ENCODE measurements at places on chromosomes 12 and 14.

DNA sequence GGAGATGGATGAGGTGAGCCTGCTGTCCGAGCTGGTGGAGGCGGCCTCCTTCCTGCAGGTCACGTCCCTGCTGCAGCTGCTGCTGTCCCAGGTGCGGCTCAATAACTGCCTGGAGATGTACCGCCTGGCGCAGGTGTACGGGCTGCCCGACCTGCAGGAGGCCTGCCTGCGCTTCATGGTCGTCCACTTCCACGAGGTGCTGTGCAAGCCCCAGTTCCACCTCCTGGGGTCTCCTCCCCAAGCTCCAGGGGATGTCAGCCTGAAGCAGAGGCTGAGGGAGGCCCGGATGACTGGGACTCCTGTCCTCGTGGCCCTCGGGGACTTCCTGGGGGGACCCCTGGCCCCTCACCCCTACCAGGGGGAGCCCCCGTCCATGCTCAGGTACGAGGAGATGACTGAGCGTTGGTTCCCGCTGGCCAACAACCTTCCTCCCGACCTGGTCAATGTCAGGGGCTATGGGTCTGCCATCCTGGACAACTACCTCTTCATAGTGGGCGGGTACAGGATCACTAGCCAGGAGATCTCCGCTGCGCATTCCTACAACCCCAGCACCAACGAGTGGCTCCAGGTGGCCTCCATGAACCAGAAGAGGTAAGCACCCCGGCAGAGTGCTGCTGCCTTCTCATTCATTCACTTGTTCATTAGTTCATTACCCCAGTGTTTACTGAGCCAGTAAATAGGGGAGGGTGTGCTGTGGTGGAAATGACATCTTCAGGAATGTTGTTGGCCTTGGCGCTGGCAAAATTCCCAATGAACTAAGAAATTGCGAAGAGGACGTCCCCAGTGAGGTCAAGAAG is 774 bp upstream of the MANSC4 start:
- peak; percentile 35 for DNase-seq

DNA sequence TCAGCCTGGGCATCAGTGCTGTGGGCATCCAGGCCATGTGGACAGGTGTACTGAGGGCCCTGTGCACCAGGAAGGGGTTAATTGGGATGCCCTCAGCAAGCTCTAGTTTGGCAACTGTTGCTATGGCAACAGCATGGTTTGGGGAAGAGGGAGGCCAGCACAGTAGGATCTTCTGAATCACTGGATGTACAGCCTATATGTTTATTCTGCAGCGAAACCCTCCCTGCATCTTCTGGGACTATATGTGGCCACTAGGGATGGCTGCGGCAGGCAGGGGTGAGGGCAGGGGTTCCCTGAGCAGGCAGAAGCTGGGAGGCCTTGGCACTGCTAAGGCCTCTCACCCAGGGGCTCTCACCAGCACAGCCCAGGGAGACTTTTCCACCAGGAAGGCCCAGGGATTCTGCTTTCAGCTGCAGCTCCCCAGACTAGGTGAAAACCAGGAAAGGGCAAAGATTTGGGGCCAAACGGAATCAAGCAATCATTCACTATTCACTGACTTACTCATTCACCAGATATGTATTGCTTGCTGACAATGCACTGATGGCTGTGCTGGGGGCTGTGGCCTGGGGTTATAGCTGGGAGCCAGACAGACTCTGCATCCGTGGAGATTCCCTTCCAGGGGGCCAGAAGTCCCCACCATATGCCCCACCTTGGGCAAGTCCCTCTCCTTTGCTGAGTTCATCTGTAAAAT is 42.8 kb downstream of the IRF2BPL start:
- DNase-seq: no peak

GRCh38 chr12:128079-128478 is 61.5 kb downstream of the IQSEC3 start:
- no peak for DNase-seq

GRCh38 chr12:109178532-109178931 is 62.1 kb downstream of the ACACB start:
- no peak for DNase-seq

- no peak for DNase-seq
Measured at GRCh38 chr12:44647917-44648690, 228.0 kb downstream of the NELL2 start.

DNA sequence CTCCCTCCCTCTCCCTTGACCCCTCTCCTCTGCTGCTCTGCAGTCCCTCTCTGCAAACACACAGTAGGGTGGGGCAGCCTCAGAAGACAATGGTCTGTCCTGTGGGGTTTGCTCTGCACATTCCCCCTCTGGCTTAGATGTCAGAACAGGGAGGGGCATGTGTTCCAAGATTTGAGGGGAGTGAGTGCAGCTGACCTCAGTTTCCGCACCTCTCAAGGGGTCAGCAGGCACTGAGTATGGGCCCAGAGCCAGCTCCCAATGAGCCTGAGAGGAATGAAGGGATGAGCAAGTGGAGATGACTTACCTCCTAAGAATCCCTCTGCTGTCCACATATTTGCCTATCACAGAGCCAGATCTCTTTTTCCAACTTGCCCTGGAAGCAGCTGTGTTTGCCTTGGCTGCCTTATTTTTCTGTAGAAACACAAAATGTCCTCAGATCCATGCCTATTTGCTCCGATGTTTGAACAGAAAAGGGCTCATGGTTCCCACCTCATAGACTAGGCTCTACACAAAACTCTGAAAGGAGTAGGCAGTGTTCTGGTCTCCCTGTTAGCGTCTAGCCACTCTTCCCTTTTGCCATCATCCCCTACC is 111.4 kb downstream of the CRACR2A start:
- DNase-seq: no peak

- no peak for DNase-seq
Measured at GRCh38 chr12:76220980-76221379, 127.2 kb downstream of the BBS10 start.

- DNase-seq: no peak
Measured at GRCh38 chr12:86772696-86773095, 516.5 kb upstream of the MGAT4C start.

DNA sequence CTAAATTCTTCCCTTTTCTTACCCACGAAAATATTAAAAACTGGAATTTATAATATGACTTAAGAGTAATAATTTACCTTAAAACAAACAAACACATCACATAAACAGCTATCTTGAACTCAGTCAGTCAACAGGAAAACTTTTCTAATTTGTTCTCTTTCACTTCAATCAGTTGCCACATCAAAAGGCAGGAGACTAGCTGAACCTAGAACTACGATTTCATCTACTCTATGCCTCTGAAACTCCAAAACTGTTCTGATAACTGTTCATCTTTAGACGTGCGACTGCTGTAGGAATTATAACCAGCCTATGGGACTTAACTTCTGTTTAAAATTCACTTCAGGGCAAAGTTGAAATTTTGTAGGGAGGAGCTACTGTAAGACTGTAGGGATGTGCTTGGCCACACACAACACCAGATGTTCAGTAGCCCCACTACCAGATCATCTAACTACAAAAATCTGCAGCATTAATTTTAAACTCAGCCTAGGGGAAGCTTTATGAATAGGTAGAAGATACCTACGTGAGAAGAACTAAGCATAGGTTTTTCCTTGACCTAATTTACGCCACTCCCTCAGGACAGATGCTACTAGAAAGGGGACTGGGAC is 7.6 kb upstream of the RAD51AP1 start:
- no peak for DNase-seq

- no peak for DNase-seq
Measured at GRCh38 chr12:8664228-8664913, 1.7 kb upstream of the MFAP5 start.

GRCh38 chr12:116096874-116097273 is 180.6 kb downstream of the MED13L start:
- DNase-seq: no peak

DNA sequence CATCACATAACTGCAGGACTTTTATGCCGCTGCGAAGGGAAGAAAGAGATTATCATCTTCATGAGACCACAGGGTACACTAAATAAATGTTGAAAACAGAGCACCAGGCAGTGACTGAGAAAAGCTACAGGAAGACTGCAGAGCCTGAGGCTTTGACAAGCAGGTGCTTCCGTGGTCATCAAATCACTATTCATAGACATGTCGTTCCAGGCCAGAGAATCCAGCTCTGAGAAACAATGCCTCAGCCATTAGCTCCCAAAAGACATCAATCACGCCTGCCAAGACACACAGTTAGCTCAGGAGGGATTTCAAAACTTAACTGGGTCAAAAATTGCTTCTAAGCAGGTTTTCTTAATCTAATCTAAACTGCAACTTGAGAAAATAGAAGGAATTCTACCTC is 47.2 kb upstream of the GARIN6 start:
- no peak for DNase-seq

DNA sequence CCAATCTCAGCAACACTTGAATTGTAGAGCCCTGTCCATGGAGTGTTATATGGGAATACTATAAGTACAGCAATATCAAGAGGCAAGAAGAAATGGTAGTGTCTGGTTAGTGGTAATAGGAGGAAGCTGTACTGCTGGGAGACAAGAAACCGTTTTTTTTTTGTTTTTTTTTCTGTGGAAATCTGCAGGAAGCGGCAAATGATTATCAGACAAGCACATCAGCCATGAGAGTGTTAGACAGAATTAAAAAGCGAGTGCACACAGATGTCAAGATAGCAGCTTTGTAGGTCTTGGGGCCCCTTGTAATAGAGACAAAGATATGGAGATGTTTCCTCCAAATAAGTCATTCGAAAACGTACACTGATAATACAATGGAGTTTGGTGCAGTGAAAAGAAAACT is 6.7 kb downstream of the TESPA1 start:
- DNase-seq: no peak

- no peak for DNase-seq
Measured at GRCh38 chr12:114253976-114254778, 151.8 kb downstream of the TBX5 start.

DNA sequence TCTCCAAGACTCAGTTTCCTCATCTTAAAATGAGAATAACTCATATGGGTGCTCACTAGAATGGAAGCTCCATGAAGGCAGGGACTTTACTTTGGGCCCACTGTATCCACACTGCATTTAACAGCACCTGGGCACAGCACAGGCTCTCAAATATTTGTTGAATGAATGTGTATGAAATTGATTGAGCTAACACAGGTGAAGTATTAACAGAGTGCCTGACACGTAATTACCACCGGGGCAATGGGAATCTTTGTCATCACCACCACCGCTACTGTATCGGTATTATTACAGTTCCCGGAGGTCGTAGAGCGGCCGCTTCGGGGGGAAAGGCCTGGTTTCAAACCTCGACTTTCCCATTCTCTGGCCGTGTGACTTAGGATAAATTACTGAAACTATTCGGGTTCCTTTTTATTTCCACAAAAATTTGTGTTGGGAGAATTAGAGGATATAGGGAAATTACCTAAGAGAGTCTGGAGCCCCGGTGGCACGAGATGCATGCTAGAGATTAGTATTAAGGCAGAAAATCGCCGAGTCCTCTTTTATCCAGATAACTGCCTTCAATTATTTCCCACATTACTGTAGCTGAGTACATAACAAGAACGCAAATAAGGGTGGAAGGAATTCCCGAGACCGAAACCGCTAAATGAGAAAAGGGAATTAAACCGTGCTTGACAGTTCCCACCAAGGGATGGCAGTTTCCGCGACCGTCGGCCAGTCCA is 1.0 kb upstream of the RIC8B start:
- DNase-seq: no peak

DNA sequence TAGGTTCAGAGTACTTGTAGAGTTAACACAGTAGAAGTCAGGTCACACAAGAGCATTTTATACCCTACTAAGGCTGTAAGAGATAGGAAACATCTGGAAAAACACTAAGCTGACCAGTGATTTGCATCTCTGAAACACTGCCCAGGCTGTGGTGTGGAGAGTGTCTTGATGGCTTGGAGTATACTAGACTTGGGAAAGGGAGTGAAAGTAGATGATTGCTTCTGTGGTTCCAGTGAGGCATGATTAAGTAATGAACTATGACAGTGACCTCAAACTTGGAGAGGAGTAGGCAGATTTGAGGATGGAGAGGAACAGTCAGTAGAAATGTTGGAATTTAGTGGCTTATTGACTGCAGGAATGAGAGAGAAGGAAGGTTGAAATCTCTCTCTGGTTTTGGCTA is 201.2 kb downstream of the FLRT2 start:
- DNase-seq: no peak

DNA sequence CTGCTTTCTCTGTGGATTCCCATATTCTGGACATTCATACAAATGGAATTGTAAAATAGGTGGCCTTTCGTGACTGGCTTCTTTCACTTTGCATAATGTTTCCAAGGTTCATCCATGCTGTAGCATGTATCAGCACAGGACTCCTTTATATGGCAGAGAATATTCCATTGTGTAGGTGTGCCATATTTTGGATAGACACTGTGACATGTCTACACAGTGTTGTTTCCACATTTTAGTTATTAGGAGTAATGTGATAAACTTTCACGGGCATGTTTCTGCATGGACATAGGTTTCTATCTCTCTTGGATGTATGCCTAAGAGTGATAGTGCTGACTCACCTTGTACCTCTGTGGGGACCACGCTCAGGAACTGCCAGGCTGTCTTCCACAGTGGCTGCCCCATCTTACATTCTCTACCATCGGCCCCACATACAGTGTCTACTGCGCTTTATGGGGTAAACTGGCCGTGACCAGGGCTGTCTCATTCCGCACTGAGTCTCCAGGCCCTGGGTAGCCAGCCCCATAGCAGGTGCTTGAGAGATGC is 7.1 kb upstream of the KRT84 start:
- no peak for DNase-seq

- DNase-seq: no peak
Measured at GRCh38 chr12:69129564-69129963, 109.8 kb upstream of the CPSF6 start.

GRCh38 chr14:105881021-105881930 is 354.9 kb downstream of the TMEM121 start:
- no peak for DNase-seq

GRCh38 chr14:97543816-97544215 is 746.6 kb downstream of the VRK1 start:
- DNase-seq: no peak

DNA sequence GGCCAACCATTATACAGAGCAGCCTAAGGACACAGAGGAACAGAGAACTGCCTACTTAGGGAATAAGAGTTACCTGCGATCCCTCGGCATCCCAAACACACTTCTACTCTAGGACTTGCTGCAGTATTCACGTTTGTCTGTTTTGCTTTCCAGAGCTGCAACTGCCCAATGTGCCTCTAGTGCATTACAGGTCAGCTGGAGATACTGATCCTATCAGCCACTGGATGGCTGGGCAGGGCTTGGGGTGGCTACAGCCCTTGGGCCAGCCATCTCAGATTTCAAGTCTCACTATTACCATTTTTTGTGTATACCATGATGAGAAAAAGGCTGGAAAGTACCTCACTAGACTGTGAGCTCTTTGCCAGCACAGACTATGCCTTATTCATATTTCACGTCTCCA is 4.6 kb downstream of the ARF3 start:
- DNase-seq: no peak
